Upper lobe of right lung (tissue), 1 donor: ENCODE measurements at places on chromosomes 3 and 15.

DNA sequence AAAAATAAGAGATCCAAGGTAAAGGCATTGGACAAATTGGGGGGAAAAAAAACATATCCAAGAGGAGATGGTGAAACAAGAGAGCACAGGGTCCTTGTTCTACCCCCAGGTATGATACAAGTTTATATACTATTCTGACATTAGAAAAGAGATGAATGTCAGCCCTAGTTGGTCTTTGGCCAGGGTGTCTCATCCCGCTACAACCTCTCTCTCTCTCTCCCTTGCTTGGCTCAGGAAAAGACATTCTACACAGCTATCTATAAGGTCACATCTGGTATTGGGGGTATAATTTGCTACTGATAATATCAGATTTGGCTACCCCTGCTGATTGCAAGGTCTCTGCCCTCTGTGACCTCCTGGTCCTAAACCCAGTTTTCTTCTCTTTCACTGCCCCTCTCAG, 117.2 kb downstream of the GOLIM4 start:
- no peak for DNase-seq

- peak; percentile 77 for DNase-seq
Measured at GRCh38 chr15:67024314-67024997, 40.9 kb upstream of the SMAD3 start.

- no peak for DNase-seq
Measured at GRCh38 chr15:36358094-36358493, 221.3 kb upstream of the CDIN1 start.

- DNase-seq = no peak
Measured at GRCh38 chr3:165984589-165984988, 147.4 kb upstream of the BCHE start.

GRCh38 chr3:63864008-63864964, 619 bp downstream of the ATXN7 start:
- peak; percentile 77 for DNase-seq

- no peak for DNase-seq
Measured at GRCh38 chr3:183980403-183980802, 37.3 kb downstream of the ABCC5 start.

- no peak for DNase-seq
Measured at GRCh38 chr3:80227216-80227615, 459.4 kb upstream of the ROBO1 start.

DNA sequence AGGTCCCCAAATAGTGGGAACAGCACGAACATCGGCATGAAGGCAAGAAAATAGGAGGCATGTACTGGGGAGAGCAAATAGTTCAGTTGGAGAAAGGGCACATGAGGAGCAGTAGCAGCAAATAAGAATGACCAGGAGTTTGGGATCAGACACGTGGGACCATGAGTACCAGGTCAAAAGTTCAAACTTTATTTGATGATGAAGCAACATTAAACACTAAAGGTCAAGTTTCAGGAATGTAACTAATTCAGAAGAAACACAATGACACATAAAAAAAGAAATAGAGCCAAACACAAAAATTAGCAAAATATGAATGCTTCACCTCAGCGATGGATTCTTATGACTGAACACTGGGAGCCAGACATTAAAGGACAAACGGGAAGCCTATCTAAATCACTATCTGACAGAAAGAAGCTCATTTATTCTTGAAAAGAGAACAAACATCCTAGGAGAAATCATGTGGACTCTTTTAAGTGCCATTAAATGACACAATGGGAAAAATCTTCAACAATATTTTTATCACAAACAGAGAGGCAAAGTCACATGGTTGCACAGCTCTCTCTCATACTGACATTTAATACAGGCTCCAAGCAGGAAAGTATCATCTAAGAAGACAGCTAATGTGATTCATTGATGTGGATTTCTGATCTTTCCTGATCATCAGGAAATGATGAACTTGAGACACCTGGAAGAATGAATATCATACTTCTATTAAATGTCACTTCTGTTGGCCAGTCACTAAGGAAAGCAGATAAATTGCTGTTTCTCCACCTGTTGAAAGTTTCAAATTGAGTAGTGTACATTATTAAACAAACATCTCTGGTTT, 216.9 kb upstream of the THBS1 start:
- DNase-seq = no peak

- DNase-seq = no peak
Measured at GRCh38 chr3:105653868-105654267, 214.9 kb downstream of the CBLB start.

- no peak for DNase-seq
Measured at GRCh38 chr15:31400222-31400927, 73.7 kb downstream of the KLF13 start.

DNA sequence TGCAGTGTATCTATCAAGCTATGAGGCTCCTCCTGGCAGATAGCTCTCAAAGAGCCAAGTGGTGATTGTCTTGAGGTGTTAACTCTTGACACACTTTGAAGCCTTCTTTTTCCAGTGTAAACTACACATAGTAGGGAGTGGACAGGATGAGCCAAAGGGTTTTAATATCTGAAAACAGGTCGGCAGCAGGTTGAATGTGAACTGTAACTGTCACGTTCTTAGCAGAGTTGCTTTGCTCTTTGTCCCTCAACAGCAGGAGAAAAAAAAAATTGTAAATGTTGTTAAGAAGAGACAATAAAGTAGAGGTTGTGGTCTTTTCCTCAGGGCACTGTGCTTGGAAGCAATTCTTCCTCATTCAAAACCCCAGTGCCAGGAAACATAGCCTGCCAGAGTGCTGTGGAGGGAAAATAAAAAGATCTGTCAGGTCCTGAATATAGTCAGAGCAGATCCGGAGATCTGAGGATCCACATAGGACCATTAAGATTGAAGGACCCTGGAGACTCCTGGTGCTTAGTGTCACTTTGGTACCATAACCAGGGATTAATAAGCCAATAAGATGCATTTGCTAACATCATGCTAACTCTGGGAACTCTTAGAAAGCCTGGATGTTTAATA, 229.7 kb downstream of the NAALADL2 start:
- DNase-seq = no peak

GRCh38 chr3:62027241-62027640, 346.1 kb downstream of the FEZF2 start:
- DNase-seq = no peak

DNA sequence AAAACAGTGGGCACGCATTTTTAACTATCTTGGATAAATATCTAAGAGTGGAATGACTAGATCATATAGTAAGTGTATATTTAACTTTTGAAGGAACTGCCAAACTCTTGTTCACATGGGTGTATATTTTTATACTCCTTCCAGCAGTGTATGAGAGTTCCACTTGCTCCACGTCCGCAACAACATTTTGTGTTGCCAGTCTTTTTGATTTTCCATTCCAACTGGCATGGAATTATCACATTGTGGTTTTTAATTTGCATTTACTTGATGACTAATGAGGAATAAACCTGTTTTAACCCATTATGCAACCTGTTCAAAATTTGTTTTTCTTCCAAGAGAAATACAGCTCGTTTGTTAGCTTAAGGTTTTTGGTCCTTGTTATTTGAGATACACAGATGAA, 51.6 kb downstream of the ZNF621 start:
- DNase-seq = no peak

- peak; percentile 29 for DNase-seq
Measured at GRCh38 chr15:66570327-66570726, 4.5 kb upstream of the LCTL start.

- no peak for DNase-seq
Measured at GRCh38 chr15:71662306-71662705, 148.0 kb upstream of the NR2E3 start.

- no peak for DNase-seq
Measured at GRCh38 chr15:60660290-60661051, 181.5 kb upstream of the ICE2 start.

DNA sequence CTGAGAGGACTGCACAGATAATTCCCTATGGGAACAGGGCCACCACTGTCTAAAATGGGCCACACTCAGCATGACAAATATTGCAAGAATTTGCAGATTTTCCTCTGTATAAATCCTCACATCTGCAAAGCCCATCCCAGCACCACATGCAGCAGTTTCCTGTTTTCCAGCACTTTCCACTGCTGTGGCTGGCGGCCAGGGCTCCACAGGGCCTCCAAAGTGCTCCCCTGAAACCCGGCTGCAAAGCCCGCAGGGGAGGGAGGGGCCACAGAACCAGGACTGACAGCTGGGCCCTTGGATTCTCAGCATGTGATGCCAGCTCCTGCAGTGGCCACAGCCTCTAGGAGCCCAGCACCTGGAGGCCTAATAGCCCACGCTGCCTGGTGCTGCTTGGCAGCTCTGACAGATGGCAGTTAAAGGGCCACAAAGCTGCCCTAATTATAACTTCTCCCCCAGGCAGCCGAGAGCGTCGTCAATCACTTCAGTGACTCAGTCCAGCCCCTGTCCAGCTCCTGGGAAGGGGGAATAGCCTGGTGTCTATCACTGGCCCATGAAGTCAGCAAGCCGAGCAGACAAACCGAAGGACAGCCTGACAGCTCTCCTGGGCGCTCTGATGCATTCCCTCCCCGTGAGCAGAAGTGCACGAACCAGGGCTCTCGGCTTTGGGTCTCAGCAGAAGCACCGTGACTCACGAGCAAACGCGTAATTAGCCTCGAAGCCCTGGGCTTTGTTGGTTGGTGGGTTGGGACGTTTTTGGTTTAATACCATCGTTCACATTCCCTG, 4.7 kb downstream of the LRRC15 start:
- DNase-seq = no peak

- DNase-seq = no peak
Measured at GRCh38 chr3:119288669-119289403, 5.3 kb upstream of the ARHGAP31 start.

DNA sequence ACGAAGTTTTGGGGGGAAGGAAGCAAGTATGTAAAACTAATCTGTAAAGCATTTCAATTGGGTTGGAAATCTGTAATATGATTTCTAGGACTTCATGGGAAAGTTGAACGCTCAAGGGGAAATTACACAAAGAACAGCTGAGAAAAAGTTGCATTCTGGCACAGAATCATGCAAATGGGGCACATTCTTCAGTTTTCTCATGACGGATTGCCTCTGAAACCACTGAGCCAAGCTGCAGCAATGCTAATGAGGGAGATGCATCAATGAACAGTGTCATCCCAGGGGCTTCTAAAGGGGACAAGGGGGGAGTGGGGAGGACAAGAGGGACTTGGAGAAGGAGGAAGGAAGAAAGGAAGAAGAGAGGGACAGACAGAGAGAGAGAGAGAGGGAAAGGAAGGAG, 291.4 kb upstream of the ATP11B start:
- no peak for DNase-seq

- no peak for DNase-seq
Measured at GRCh38 chr3:193851428-193851847, 258.4 kb downstream of the OPA1 start.

GRCh38 chr3:74739242-74739641, 124.8 kb upstream of the CNTN3 start:
- DNase-seq = no peak

DNA sequence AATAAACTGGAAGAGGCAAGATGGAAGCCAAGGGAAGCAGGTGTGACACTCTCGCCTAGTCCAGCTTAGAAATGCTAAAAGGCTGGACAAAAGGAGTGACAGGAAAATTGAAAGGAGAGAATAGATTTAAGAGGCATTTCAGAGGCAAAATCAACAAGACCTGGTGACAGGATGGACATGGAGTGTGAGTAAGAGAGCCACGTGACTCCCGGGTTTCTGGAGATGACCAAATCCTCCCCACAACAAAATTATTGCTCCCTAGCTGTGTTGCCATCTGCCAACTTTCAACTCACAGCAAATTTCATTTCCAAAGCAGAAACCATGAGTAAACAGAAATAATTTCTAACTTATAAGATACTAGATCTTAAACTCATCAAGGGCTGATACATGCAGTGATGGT, 52.6 kb downstream of the MTHFS start:
- DNase-seq = no peak

DNA sequence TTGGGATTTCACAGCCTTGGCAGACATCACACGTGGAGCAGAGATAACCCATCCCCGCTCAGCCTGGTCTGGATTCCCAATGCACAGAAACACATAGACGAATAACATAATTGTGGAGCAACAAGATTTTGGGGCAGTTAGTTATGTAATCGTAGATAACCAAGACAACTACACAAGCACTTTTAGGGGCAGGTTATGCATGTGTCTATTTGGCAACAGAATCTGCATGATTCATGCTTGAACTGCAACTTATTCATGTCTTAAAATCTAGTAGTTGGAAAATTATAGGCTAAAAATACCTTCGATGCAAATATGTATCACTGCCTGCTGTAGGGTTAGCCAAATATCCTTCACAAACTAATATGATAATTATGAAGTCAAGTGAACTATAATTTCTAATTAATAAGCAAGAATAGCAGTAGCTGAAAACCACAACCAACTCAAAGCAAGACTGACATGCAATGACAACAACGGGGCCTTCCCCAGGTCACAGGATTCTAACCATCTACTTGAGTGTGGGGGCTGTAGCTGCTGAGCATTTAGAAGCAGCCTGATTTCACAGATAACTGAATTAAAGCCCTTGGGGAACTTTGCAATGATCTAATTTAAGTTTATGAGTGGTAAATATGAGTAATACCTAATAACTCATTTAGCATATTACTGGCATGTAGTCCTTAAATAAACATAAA, 31.1 kb downstream of the DGKG start:
- no peak for DNase-seq

GRCh38 chr15:45276831-45277230, 24.8 kb downstream of the SLC28A2 start:
- DNase-seq = no peak

GRCh38 chr3:129582799-129583198, 23.7 kb downstream of the PLXND1 start:
- DNase-seq = no peak

DNA sequence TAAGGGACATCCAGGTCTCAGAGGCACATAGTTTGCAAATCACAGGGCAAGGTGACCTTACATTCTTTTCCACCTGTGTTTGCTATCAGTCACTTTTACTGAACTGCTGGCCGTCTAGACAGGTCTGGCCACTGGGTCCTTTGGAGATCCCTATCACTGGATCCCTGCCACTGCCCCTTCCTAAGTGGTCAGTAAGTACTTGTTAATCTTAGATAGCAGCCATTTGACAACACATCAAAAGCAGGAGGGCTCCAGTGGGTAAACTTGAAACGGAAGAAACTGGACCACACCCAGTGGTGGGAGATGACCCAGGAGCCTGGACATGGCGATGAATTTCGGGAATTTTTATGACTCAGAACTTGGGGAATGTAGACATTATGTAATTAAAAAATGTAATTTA, 28.9 kb upstream of the RASGRP1 start:
- no peak for DNase-seq

GRCh38 chr3:94413336-94414108, 350.7 kb downstream of the NSUN3 start:
- no peak for DNase-seq

- no peak for DNase-seq
Measured at GRCh38 chr15:40558952-40559742, 5.7 kb downstream of the CCDC32 start.
